Activated CD4-positive, alpha-beta T cell treated with anti-CD3 and anti-CD28 coated beads, Interleukin-2, amount 50 U/mL, for 16 hours (primary cell): ENCODE measurements at places on chromosomes 7 and 10.

DNA sequence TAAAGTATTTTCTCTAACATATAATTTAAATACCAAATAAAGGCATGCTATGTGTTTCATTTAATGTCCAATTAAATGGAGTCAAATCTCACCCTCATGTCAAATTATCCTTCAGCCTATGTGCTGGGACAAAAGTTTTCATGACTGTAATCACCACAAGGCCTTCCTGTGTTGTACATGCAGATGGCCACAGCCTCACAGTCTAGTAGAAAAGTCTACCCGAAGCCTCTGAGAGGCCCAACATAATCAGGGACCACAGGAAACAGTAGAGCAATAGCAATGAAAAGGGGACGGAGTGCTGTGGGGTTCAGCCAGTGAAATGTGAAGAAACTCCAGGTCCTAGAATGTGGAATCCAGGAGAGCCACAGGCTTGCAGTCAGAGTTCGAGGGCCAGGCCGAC, 140.2 kb upstream of the KLF6 start:
- DNase-seq, result no peak

DNA sequence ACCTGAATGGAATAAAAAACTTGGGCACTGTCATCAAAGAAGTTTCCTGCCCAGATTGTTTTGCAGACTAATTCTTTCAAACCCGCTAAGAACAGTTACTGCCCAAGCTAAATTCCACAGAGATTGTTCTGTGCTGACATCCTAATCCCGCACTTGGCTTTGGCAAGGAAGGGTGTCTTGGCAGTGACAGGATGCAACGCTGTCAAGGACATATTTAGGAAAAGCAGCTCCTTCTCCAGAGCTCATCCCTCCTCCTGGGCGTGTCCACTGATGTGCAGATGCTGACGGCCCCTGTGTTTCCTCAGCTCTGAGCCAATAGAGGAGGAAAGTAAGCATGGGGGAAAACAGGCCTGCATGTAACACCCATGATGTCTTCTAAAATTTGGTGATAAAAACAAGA, 74.2 kb downstream of the EEPD1 start:
- no peak for DNase-seq

DNA sequence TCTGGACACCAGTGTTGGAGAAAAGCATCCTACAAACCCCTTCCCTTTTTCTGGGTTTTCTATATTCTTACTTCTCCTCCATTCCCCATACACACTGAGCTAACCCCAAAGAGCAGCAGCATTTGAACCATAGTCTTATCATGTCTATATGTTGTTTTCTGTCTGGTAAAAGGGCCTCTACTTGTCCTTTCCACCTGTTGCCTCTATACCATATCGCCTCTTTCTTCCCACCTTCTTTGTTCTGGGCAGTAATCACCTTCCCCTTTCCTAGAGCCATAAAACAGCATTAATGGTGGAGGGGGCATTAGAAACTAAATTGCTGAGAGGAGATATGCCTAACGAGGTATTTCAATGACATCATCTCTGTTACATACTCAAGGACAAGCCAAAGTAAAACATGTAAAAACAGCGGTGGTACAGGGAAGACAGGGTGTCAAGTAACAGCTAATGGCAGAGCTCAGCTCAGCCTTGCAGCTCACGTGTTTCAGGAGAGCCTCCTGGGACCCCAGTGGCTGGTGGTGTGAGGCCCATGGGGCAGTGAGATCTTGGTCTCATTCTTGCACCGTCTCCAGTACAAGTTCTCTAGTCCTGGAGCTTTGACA, 20.6 kb downstream of the NPY start:
- no peak for DNase-seq

DNA sequence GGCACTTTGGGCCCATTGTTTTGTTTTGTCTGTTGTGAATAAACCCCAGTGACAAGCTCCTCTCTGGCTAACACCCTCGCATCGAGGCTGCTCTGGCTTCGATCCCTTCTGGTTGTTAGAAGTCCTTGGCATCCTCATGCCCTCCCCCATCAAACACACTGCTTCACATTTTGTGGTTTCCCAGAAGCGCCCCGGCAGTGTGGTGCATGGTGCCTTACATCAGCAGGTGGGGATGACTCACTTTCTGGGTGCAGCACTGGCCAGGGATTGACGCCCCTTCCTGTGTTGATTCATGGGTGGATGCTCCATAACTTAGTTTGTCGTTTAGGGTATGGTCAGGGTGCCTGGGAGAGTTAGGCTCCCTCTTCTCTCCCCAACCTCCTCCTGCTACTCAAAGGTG, 51.4 kb downstream of the PLPP4 start:
- peak; percentile 36 for DNase-seq

- DNase-seq, result no peak
Observed at GRCh38 chr7:154579711-154580110, 423.2 kb downstream of the PAXIP1 start.
